ENCODE measurements at places on chromosomes 4 and X.

GRCh38 chr4:17817027-17817426, 6.2 kb downstream of the NCAPG start:
- DNase-seq, result peak; percentile 62

GRCh38 chr4:166987026-166987425, 247.3 kb downstream of the SPOCK3 start:
- DNase-seq, result no peak

- DNase-seq, result no peak
These were observed 289.1 kb upstream of the CLNK start for GRCh38 chr4:10973686-10974085.

- no peak for DNase-seq
These were observed 74.4 kb upstream of the IRF2 start for GRCh38 chr4:184548648-184549341.

DNA sequence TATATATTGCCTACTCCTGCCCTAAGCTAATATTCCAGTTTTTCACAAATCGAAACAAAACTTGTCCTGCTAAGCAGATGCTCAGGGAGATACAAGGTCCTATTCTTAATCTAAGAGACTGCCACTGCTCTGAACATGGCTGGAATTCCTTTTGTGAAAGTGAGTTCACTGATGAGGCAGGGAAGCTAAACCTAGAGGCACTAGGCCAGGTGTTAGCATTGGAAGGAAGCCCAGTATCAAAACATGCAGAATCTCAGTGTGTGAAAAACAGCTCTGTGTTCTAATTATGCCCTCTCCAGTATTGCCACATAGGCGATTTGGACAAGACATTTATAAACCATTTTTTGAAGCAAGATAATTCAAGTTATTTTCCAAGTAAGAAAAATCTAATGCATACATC, 47.6 kb downstream of the ABCG2 start:
- peak; percentile 30 for DNase-seq

DNA sequence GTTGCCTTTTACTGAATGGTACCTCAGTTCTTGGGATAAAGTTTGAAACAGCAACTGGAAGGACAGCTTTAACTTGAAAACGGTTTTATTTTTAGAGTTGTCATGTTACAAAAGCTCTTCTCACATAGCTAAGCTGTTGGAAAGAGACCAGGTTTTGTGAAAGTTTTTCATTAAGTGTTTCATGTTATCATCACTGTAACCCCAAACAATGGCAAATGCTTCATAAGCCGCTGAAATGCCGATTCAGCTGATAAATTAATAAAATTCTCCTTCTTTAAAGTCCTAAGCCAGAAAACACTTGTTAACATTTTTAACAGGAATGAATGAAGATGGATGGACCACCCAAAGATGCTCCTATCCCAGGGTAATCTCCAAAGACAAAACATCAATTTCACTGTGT, 76.1 kb upstream of the IRF2 start:
- no peak for DNase-seq

- no peak for DNase-seq
These were observed 217.5 kb upstream of the TEX13C start for GRCh38 chrX:125101971-125102755.

DNA sequence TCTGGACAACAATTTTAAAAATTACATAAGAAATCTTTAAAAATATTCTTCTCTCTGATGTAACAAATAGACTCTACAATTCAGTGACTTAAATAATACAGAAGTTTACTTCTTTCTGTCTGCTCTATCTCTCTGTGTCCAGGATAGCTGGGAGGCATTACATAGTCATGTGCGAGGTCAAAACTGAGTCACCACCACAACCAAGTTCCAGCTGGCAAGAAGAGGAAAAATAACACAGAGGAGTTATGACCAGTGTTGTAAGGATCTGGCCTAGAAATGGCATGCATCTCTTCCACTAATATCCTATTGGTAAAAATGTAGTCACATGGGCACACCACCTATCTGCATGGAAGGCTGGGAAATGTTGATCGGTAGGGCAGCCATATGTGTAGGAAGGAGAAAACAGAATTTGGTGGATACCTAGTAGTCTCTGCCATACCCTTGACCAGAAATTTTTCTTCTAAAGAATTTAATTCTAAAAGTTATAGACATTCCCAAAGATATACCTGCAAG, 39.4 kb upstream of the WDFY3 start:
- peak; percentile 84 for DNase-seq

- DNase-seq, result no peak
These were observed 42.0 kb downstream of the FRMD7 start for GRCh38 chrX:132085786-132086185.

GRCh38 chr4:86896596-86896995, 4.4 kb upstream of the C4orf36 start:
- DNase-seq, result no peak

GRCh38 chr4:184668511-184669114, 19.1 kb downstream of the PRIMPOL start:
- DNase-seq, result no peak

DNA sequence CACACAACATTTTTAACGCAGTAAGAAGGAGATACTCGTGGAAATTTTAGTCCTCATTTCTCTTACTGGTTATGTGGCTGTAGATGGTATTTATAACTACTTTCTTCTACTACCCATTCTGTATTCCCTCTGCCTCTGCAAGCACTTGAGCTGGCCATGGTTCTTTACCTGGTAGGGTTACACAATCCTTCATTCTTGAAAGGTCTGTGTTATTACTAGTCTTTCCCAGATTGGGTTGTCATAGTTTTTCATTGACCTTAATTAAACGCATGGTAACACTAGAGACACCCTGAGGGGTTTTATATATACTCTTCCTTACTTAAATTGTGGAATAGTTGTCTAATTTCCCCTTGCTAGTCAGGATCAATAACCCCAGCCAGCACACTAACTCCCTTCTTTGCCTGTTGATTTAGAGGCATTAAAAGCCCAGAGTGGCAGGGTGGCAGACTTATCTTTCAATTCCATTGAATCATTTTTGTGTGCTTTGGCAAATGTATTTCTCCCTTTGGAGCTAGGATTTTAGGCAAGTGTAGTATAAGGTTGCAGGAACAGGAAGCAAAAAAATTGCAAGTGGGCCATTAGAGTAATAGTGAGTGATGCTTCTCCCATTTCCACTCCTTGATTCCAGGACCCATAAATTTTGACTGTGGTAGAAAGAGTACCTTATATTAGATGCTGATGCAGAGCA, 113.6 kb upstream of the EMCN start:
- no peak for DNase-seq

DNA sequence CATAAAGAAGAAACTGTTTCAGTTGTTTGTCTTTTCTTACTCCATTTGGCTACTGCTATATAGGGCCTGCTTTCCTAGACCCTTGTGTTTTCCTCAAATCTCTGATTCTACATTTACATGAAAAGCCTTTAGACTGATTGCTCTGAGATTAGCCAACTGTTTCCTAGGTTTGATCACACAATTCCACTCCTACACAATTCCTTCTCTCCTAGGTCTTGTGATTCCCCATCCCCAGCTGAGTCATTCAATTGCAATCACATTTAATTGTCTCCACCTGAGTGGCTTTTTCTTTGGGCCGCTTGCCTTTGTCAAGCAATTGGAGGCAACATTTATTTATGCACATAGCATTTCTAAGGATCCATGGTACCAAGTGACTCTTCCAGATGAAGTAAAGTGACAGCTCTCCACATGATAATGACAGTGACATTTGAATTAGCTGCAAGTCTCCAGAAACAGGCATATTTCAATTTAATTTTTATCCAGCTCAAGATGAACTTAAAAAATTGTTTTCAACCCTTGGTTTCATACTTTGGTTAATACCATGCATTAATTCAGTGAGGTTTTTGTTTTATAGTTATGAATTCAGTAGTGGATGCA, 35.8 kb downstream of the ATXN3L start:
- peak; percentile 78 for DNase-seq

- DNase-seq, result peak; percentile 59
These were observed 72.5 kb upstream of the EMCN start for GRCh38 chr4:100590325-100590724.

- DNase-seq, result peak; percentile 81
These were observed 54.0 kb downstream of the JADE1 start for GRCh38 chr4:128863312-128864075.

- DNase-seq, result peak; percentile 10
These were observed 25.9 kb downstream of the CFAP299 start for GRCh38 chr4:80361329-80361900.

GRCh38 chr4:77393996-77394395, 211.6 kb upstream of the CXCL13 start:
- DNase-seq, result peak; percentile 74

- DNase-seq, result no peak
These were observed 187.4 kb downstream of the APBB2 start for GRCh38 chr4:41026971-41027370.

DNA sequence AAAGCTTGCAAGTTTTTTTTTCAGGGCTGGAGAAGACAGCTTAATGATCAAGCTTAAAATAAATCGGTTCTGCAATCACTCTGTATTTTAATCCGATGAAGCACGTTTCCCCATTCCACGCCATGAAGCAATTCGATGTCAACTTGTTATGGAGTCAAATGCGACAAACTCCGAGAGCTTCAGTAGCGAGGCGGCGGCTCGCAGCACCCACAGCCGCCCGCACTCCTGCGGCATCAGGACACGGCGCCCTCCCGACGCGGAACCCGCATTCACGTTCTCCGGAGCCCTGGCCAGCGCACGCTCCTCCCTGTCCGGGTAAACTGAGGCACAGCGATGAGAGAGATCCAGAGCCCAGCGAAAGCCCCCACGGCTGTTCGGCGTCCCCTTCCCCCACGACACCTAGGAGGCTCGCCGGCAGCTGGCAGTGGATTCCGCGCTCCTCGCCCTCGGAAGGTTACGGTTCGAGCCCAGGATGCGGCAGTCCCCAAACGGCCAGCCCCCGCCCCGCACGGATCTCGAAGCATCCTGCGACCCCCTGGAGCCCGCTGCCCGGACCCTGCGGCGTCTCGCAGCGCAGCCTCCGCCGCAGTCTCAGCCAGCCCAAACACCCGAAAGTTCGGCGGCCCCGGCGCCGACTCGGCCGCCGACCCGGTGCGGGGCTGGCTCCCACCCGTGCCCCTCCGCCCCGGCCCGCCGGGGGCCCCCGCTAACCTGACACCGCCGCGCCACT, 507 bp downstream of the MFAP3L start:
- peak; percentile 39 for DNase-seq

DNA sequence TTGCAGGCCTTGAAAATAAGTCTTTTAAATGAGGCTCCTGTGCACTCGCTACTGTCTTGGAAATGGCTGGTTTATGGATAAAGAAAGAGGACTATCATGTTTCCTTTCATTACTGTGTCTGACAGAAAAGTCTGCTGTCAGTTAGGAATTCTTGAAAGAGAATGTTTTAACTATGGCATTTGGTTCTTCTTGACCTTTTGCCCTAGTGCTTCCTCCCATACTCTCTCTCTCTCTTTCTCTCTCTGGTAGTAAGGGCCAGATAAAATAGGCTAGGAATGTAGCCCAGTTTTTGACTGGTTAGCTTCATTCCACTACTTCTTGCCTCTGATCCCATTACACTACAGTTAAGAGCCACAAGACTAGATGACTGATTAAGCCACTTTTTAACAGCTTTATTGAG, 29.8 kb downstream of the YY2 start:
- DNase-seq, result peak; percentile 7
